DMS79 treated with DMSO at 0.1 percent for 48 hours (cell line): ENCODE measurements at places on chromosomes 4 and X.

DNA sequence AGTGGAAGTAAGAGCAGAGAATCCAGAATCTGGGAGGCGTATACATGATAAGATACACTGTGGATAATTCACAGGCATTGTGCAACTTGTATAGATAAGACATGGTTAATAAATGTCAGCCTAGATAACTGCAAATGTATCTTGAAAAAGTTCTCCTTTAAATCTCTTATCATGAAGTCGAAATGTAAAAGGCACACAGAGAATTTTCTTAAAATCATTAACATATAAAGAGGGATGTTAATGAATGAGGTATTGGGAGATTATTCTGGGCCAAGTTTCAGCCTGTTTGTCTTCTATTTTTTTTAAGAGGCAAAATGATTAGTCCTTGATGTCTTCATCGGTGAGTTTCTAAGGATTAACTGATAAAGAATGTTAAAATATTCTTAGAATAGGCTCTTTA is 835 bp downstream of the TDO2 start:
- no peak for DNase-seq

DNA sequence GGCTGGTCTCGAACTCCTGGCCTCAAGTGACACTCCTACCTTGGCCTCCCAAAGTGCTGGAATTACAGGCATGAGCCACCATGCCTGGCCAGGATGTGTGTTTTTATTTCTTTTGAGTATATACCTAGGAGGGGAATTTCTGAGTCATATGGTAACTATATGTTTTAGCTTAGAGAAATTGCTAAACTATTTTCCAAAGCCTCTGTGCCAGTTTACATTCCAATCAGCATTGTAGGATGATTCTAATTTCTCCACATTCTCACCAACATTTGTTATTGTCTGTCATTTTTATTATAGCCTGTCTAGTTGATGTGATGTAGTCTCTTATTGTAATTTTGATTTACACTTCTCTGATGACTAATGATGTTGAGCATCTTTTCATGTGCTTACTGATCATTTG is 1576.0 kb downstream of the RPA4 start:
- no peak for DNase-seq

DNA sequence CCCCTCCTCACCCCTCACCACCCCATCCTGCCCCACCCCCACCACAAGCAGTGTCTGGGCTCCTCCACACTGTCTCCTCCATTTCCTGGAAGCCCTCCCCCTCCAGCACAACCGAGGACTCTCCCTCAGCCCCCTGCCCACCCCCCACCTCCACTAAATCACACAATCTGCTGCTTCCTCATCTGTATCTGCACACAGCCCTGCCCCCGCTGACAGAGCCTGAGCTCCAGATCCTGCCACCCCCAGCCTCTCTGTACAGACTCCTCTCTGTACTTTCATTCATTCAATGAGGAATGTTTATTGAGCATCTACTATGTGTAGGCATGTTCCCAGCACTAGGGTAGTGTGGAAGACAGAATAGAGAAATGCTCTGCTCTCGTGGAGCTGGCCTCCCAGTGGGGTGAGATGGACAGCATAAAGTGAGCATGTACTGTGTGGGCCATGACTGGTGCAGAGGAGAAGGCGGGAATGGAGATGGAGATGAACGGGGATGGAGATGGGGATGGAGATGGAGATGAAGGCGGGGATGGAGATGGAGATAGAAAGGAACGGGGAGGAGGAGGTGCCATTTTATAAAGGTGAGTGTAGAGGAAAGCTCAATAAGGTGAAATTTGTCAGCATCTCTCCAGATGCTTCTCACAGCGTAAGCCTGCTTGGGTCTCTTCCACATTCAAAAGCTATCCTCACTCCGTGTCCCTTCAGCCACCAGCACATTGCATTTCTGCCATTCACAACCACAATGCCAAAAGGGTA is 2.5 kb upstream of the PPP2R2C start:
- DNase-seq: no peak

DNA sequence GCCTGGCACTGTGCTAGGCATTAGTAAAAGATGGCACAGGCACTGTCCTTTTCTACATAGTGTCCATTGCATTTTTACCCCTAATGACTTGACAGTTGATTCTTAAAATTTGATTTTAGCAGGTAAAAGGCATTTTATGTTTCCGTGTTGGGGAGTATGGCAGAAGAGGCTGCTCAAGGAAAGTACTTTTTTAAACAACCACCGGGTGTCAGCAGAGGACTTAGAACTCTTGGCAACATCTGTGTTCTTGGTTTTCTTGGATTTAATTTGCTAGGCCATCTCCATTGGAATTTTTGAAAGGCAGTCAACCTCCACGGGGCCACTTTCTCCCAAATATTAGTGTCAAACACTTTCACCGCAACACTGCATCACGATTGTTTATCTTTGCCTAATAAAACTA is 102.9 kb downstream of the TSPAN7 start:
- peak; percentile 4 for DNase-seq

- no peak for DNase-seq
Observed at GRCh38 chr4:16827045-16827444, 71.4 kb downstream of the LDB2 start.

DNA sequence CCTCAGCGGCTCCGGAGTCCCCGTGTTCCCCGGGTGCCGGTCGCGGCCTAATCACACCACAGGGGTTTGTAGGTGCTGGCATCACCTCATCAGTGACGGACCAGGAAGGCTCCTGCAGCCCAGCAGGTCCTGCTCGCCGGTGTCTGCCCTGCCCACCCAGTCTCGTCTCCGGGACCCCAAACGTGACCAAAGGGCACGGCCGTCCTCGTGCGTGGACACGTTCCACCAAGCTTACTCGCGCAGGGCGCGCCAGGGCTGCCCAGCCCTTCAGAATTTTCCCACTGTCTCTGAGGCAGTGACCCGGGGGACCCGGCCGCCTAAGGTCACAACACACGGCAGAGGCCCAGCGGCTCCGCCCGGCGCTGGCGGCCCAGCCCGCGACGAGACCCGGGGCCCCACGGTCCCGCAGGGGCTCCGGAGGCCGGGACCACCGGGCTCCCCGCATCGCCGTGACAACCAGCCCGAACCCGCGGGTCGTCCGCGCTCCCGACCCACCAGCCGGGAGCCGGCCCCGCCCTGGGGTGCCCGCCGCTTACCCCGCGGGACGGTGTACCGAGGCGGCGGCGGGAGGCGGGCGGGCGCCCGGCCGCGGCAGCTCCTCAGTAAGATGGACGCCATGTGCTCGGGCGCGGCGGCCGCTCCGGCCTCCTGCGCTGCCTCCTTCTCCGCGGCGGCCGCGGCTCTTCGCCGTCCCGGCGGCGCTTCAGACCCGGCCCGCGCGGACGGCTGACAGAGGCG is 454 bp downstream of the LETM1 start:
- no peak for DNase-seq

DNA sequence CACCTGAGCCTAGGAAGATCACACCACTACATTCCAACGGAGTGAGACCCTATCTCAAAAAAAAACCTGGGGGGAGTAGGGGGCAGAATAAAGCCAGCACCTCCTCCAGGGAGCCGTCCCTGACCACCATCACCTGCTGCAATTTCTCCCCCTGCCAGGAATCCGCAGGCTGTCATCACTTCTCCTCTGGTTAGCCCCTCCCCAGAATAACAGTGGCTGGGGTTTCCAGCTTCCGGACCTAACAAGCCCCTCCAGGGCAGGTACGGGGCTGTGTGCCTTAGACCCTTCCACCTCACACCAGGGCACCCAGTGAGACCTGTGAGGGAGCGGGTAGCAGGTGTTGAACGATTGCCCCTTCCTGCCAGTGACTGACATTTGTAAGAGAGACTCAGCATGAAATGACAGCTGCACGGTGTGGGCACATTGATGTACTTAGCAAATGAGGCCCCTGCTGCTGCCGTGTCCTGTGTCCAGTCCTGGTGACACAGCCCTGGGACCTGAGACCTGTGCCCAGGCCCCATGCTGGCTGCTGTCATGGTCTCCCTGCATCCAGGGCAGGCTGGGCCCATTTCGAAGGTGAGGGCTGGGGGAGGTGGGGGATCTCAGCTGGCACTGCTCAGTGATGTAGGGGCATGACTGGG is 6.7 kb upstream of the WFS1 start:
- DNase-seq: no peak

- no peak for DNase-seq
Observed at GRCh38 chrX:35439692-35440091, 358.4 kb upstream of the MAGEB16 start.

DNA sequence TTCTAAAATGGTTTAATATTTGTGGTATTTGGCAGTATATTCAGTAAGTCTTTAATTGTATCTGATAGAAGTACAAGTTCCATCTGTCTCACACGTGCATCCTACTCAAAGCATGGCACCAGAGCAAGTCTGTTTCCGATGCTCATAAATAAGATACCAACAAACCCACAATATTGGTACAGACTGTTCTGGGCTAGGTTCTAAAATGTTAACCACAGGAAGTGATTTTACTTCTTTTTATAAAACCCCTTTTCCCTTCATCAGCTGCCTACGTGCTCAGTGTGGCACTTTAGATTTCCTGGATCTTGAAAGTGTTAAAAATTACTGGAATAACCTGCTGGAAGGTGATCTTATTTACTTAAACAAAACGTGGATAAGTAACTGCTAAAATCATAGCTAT is 165.1 kb downstream of the CFAP299 start:
- DNase-seq: no peak

GRCh38 chr4:73193155-73193554 is 65.4 kb downstream of the ANKRD17 start:
- DNase-seq: no peak

- DNase-seq: peak; percentile 41
Observed at GRCh38 chr4:8528713-8529112, 51.5 kb upstream of the GPR78 start.

DNA sequence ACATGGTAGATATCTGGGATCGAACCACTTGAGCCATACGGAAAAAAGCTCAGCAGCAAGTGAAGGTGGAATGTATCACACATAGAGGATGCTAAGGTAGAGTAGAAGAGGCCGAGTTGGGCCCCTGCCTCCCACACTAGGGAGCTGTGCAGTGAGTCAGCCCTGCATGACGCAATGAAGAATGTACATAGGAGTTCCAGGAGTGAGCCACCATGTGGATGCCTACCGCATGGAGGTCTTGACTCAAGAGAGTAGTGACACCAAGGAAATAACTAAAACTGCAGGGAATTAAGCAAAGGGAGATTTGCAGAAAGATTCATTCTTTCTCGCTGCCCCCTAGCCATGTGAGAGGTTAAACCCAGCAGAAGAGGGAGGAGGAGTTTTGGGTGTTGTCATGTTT is 389.6 kb upstream of the IGFBP7 start:
- DNase-seq: no peak

DNA sequence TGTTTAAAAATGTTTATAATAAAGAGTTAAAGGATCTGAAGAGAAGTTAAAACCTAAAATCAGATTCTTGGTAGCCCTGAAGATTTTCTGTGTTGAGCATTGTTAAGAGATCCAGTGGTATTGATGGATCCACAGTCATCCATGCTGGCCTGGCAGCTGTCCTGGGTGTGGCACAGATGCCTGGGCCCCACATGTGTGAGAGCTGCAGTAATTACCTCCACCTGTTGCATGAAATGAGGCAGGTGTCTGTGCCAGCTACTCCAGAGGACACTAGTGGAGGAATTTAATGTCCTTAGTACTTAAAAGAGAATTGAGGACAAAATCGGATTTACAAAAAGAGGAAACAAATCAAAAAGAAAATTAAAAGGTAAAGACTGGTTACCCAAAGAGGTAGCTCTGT is 44.0 kb downstream of the MGST2 start:
- DNase-seq: no peak

GRCh38 chrX:137234651-137235402 is 201.0 kb upstream of the GPR101 start:
- DNase-seq: no peak

GRCh38 chr4:152281211-152281610 is 254.7 kb downstream of the FBXW7 start:
- DNase-seq: no peak

DNA sequence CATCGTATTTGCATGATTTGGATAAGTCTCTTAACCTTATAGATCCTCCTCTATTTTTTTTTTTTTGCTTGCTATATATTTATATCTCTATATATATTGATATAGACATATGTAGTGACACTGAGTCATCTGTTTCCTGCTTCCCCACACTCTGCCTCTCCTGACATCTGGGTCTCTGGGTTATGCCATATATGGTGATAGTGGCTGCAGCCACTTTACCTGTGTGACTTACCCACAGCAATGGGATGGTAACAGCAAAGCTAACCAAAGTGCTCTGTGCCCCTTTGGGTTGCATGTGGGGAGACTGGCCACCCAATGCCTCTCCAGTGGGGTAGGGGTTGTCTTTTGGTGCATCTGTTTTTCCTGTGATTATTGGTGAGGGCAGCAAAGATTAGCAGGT is 14.5 kb downstream of the CMC4 start:
- no peak for DNase-seq

GRCh38 chr4:186855111-186855510 is 131.5 kb upstream of the FAT1 start:
- DNase-seq: no peak

DNA sequence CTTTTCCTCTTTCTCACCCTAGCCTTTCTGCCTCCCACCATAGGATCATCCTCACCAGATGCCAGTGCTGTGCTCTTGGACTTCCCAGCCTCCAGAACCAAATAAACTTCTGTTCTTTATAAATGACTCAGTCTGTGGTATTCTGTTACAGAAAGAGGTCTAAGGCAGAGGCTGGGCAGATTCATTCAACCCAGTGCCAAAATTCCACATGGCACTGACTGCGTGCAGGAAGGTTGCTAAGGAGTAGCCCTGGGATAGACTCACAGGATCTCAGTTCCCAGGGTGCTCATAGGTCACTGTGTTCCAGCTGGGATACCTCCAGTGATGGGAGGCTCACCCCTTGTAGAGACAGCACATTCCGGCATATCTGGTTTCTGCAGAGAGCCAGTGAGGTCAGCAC is 22.0 kb downstream of the SORCS2 start:
- DNase-seq: no peak

GRCh38 chr4:169351872-169352271 is 81.1 kb upstream of the SH3RF1 start:
- DNase-seq: peak; percentile 23

DNA sequence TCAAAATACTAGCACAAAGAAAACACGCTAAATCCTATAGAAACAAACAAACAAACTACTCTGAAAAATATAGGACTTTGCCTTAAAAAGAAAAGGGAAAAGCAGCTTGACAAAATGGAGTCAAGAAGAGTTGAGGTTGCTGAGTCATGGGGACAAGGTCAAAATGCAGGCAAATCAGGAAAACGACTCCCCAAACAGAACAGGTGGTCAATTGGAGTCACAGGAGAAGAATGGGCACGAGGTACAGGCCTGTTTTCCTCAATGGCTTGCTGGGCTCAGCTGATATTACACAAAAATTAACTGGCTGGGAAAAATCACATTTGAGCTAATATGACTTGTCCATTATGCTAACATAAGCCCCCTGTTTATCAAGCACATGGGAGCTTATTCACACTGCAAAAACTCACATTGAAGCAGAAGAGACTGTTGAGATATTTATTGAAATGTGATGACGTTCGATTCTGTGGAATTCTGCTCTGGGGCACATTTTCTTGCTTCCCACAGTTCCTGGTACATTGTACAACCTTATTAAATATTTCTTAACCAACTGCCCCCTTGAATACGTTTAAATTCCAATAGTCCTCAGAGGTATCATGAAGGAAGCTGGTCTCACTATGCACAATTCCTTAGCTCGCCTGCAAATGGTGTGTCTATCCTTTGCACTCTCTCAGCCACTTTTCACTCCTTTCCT is 1622.1 kb downstream of the STIM2 start:
- DNase-seq: no peak

GRCh38 chrX:9867226-9867625 is 81.0 kb downstream of the SHROOM2 start:
- no peak for DNase-seq
